KG1 (cell line): ENCODE measurements at places on chromosomes 11 and 22.

GRCh38 chr22:17891481-17892167 lies 117.4 kb upstream of the BID start:
- DNase-seq: no peak

DNA sequence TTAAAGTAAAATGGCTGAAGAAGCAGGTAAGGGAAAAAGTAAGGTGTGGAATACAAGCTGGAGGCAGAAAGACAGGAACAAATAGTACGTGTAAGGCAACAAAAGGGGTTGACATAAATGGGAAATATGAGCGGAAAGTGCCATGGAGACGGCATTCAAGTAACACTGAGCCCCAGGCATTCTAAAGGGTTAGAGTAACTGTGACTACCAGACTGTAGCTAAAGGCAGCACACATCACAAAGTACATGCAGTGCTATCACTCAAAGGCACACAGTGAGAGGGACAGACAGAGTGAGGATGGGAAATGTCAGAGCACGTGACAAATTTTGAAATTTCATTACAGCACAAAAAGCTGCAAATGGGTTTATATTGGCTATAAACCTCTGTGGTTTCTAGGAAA lies 13.9 kb upstream of the MAML2 start:
- no peak for DNase-seq

DNA sequence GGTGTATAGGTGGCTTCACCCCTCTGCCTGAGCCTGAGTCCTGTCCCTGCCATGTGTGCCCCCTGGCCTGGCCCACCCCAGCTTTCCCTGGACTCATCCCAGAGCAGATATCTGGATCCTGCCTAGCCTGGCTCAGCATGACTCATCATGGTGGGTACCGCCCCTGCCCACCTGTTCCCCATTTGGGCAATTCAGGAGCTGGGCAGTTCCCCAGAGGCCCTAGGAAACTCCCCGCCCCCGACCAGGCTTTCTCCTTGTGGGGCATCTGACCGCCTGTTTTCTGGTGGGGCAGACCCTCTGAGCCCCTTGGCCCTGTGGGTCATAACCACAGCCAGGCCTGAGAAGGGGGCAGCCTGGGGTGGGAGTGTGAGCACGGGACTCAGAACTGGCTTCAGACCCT lies 4.4 kb downstream of the TSPO start:
- no peak for DNase-seq

DNA sequence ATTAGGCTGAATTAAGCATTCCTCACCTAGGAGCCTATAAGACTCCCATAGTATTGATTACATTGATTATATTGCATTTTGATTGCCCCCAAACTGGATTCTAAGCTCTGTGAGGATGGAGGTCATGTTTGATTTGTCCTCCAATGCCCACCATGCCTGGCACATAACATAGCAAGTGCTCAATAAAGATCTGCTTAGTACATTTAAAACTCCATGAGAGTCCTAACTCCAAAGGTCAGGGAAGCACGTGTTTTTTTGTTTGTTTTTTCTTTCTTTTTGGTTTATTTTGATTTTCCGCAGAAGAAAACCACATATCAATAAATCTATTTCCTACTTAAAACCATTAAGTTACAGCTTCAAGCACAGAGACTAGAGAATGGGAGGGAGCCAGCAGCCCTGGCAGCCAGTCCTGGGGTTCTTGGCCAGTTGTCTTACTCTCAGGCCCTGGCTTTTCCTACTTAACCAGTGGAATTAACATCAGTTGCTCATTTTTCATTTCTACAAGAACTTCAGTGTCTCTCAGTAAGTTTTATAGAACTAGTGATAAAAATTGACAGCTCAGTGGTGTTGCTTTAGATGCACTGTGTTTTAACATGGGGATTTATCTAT lies 429.9 kb upstream of the CCDC90B start:
- DNase-seq: no peak

DNA sequence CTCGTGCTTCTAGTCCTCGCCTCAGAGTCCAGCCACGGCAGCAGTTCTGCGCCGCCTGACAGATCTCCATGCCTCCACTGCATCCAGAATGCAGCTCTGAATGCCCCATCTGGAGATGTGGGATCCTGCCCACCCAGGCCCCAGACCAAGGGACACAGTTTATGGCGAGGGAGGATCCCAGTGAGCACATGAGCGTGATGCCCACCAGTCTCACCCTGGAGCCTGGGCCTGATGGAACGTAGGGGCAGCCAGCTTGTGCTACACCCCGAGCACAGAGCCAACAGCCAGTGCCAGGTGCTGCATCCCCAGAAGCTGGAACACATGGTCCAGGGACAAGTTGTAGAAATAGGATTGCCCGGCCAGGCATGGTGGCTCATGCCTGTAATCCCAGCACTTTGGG lies 10.4 kb downstream of the IGLL1 start:
- no peak for DNase-seq

- DNase-seq: no peak
Observed at GRCh38 chr11:93489841-93490240, 53.4 kb downstream of the SMCO4 start.

DNA sequence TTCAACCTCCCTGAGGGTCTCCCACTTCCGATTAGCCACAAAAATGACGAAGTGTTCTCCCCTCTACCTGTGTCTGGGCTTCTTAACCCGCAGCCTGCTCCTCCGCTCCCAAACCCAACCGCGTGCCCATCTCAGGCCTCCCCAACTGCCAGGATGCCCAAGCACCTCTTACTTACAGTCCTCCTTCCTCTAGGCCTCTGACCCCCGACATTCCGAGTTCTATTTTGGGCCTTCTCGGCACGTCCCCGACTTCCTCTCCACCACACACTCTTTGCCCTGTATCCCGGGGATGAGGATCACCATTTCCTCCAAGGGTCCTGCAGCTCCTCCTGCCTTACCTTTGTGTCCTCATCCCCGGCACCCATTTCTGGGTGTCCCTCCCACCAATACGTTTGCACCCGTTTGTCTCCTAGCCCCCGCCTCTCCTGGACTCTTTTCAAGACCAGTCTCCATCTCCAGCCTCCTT lies 388 bp upstream of the MUS81 start:
- no peak for DNase-seq

- no peak for DNase-seq
Observed at GRCh38 chr11:15216678-15217077, 102.0 kb downstream of the INSC start.

- DNase-seq: no peak
Observed at GRCh38 chr11:45374653-45375059, 88.5 kb upstream of the SYT13 start.

DNA sequence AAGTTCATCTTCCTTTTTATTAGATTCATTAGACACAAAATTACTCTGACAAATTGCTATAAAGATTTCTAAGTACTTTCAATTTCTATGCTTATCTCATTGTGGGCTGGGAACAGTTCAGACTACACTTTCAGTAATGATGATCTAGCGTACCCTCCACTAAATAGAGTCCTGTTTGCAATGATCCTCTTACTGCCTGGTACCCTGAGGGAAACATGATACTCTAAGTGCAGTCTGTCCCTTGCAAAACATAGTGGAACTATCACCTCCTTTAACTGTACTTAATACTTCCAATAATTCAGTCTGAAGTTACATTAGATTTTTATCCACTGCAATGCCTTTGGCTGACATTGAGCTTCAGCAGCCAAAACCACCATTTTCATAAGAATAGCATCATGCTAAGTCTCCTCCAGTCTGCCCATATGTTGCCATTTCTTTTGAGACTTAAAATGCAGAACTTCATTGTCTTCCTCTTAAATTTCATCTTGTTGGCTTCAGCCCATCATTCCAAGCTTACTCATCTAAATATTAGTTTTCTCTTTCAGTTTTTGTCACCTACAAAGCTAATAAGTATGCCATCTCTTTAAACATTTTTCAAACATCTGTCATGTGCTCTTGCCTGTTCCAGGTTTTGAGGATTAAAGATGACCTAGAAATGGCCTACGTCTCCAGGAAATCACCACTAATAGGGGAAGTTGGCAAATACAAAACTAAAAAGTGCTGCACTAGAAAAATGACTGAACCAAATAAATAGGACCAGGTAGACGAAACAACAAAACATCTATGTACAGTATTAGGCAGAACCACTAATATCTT lies 55.5 kb downstream of the PAK1 start:
- peak; percentile 39 for DNase-seq

GRCh38 chr22:35544827-35545226 lies 4.2 kb downstream of the RASD2 start:
- no peak for DNase-seq

DNA sequence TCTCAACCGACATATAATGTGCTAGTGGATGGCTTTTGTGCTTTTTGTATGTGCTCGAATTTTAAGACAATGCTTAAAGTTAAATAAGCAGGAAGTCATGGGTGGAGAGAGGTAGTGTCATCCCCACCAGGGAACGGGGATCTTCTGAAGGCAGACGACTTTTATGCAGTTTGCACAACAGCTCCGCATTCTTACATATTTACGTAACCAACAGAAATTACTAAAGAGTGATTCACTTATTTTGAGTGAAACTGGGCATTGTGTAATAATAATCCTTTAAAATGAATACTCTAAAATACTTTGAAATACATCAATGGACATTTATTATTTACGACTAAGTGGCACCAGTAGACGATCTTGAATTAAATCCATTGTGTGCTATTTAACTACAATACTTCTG lies 305.1 kb downstream of the CNTN5 start:
- no peak for DNase-seq

DNA sequence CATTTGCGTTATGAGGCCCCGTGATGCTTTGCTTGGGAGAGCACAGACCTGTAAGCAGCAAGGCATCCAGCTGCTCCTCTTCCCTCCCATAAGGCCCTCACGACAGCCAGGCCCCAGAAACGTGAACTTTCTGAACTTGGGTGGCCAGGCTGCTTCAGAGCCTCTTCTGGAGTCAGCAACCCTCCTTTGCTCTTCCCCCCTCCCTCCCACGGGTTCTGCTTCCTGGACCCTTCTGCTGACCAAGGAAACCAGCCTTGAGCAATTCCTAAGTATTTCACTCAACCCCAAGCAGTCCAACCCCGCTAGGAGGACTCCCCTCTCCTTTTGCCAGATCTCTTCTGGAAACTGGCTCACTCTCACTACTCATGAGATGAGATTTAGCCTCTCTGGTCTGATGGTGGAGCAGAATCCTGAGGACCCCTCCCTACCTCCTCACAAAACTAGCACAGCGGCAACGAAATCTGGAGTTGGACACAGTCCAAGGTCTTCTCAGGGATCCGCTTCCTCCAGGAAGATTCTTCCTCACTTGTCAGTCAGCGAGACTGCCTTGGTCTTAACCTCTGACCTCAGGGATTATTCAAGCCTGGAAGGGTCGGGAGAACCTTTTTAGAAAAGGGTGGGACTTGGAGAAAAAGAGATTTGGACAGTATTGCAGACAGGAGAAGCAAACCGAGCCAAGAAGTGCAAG lies 86.2 kb downstream of the UBASH3B start:
- DNase-seq: no peak

- DNase-seq: no peak
Observed at GRCh38 chr11:660681-661444, 23.8 kb downstream of the DRD4 start.

DNA sequence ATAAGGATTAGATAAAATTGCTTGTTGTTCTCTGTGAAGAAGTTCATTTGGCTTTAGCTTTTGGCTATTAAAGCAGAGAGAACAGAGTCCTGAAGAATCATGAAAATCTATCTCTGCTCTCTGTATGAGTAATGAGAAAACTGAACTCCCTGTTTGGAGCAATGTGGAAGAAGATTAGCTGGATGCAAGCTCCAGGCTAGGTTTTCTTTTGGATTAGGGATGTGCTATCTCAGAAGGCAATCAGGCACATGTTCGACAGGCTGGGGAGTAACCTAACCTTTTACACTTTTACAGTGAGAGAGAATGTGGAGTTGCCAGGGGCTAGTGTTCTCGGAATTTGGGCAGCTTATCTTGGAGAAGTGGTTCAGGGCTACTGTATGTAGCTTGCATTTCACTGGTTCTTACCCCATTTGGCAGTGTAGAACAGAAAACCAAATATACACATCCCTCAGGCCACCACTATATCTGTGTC lies 8.5 kb upstream of the SLN start:
- no peak for DNase-seq

GRCh38 chr11:31651208-31651607 lies 141.6 kb downstream of the ELP4 start:
- DNase-seq: no peak

GRCh38 chr11:113992459-113993110 lies 17.7 kb downstream of the HTR3A start:
- no peak for DNase-seq

DNA sequence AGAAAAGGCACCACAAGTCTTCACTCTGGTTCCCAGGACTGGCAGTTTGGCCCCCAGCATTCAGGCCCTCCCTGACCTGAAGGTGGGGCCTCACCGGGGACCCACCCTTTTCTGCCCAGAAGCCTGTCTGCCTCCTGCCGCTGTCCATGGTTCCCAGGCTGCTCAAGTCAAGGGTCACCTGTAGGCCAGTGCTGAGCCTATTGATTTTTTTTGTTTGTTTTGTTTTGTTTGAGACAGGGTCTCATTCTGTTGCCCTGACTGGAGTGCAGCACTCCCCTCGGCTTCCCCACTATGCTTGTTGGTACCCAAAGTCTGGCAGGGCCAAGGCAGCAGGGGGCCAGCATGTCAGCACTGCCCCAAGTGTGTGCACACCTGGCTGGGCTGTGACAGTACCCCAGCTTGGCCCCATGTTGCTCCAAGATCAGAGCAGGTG lies 11.0 kb upstream of the MED17 start:
- DNase-seq: no peak

DNA sequence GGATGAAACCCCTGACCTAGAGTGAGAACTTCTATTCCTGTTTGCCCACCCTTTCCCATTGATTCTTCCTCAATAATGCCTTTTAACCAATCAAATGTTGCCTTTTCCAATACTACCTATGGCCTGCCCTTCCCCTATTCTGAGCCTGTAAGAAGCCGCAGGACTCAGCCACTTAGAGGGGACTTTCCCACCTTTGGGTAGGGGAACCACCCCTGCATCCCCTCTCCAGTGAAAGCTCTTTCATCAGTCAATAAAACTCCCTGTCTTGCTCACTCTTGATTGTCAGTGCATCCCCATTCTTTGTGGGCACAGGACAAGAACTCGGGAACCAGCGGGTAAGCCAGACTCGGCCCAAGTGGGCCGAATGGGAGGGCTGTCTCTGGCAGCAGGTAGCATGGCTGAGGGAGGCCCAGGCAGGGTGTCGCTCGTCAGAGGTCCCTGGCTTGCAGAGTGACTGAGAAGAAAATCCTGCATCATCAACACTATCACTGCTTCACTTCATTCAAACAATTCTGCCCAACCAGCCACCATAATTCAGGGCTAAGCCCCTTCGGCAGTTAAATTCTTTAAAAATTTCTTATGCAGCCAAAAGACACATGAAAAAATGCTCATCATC lies 30.4 kb downstream of the LDHAL6A start:
- no peak for DNase-seq

GRCh38 chr11:13962198-13962561 lies 343 bp upstream of the SPON1 start:
- no peak for DNase-seq

GRCh38 chr11:3626250-3626960 lies 15.4 kb downstream of the ART5 start:
- peak; percentile 80 for DNase-seq

DNA sequence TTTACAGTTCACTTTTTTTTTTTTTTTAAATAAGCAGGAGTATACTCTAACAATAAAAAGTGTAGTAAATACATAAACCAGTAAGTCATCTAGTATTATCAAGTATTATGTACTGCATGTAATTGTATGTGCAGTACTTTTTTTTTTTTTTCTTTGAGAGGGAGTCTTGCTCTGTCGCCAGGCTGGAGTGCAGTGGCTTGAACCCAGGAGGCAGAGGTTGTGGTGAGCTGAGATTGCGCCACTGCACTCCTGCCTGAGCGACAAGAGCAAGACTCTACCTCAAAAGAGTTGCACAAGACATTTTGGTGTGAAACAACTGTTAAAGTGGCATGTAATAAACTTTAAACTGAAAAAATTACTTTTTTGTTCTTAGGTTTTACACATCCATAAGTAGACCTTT lies 16.7 kb downstream of the BCL2L13 start:
- DNase-seq: no peak
